ENCODE measurements at places on chromosomes 2 and 18.

GRCh38 chr2:96962567-96963203, 23.7 kb downstream of the FAM178B start:
- DNase-seq: no peak

DNA sequence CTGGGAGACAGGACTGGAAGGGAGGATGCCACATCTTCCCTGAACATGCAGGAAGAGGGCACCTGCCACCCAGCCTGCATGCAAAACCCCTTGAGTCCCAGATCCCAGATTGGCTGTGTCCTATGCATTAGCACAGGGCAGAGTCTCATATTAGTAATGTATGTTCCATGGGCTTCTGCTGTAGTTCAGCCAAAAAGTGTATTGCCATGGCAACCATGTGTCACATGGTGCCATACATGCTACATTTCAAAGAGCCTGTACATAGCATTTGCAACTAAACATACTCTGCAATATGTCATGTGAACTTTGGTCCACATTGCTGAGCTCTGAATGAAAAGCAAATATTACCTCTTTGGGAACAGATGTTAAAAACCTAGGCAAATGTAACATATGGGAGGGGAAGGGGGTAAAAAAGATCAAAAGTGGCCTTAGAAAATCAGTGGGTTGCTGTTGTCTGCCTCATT, 78.4 kb downstream of the DPP4 start:
- DNase-seq: no peak

DNA sequence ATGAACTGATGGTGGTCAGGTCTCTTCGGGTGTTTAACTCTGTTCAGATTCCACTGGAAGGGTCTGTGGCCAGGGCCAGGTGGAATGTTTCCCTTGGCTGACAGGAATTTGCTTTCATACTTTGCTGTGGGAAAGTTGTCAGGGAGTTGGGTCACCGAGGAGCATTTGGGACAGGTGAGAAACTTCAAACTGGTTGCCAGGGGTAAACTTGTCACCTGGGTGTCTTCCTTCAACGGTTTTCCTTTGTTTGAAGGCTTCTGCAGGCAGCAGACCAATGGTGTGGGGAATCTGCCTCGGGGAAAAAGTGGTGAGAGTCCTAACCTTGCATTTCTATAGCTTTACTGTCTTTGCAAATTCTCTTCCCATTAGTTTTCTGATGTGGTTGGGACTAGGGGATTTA, 92.2 kb downstream of the TGFA start:
- DNase-seq: no peak

GRCh38 chr2:66212749-66213148, 222.2 kb upstream of the MEIS1 start:
- DNase-seq: no peak

DNA sequence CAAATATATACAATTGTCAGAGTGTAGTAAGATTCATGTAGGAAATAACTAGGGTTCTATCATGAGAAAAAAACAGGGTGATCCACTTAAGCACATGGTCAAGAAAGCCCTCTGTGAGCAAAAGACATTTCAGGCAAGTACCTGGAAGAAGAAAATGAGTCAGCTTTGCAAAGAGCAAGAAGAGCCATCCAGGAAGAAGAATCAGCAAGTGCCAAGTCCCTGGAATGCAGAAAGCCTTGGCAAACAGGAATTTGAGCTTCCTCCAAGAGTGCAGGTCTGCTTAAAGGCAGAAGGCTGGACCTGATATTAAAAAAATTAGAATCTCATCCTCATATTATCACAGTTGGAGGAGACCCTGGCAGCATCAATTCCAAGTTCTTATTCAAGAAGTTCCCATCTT, 188.5 kb upstream of the CELF4 start:
- DNase-seq: no peak

- DNase-seq: no peak
Measured at GRCh38 chr2:217293046-217293445, 433.2 kb upstream of the TNP1 start.

All from endothelial cell (in vitro differentiated cells).